ENCODE measurements at places on chromosomes 4 and X. TPM values are rescaled to one million over a fixed set of nuclear protein-coding genes. Genes with fewer than 3 reads are reported as not detected.
A peak's percentile ranks its signal among the peaks of the same experiment; 100 is the strongest.

ATP2B3 gene
- total RNA-seq = 0.37 TPM

GYG2 gene
- total RNA-seq = 14.1 TPM

GRCh38 chr4:172950990-172951389 is 217.6 kb upstream of the GALNT7 start:
- H3K4me3 ChIP-seq = no peak overlapping the region
- no peak for DNase-seq
- H3K4me1 ChIP-seq = peaks cover 6% of the 10 kb centered on the region
- H3K27me3 ChIP-seq = peaks cover 22% of the 10 kb centered on the region
- no peak overlapping the region for H3K27ac ChIP-seq
- no peaks in the 10 kb centered on the region for H3K36me3 ChIP-seq

GRCh38 chrX:72029483-72030411 is 102.0 kb downstream of the RTL5 start:
- H3K4me3 ChIP-seq = no peak overlapping the region
- H3K27ac ChIP-seq = peak overlapping the region; percentile 76
- H3K36me3 ChIP-seq = no peaks in the 10 kb centered on the region
- no peak for DNase-seq
